ENCODE measurements at places on chromosomes 1 and 21.

DNA sequence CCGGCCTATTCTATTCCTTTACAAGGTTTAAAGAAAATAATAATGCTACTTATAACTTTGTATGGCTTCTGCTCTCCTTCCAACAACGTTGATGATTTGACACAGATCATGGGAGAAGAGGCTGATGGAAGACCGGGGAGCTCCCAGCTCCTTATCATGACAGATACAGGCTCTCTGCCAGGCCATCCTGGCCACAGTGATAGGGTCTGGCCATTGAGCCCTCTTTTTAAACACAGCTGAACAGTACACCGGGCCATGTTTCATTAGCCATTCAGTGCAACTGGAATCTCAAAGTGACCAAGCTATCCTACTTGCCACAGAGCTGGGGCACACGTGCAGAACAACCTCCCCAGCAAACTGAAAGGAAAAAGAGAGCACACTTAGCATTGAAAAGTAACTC, 34.9 kb downstream of the DNAJC11 start:
- DNase-seq = no peak

GRCh38 chr21:44765231-44766013, 36.2 kb downstream of the UBE2G2 start:
- no peak for DNase-seq

- DNase-seq = no peak
Measured at GRCh38 chr1:18764362-18764761, 95.1 kb downstream of the TAS1R2 start.

DNA sequence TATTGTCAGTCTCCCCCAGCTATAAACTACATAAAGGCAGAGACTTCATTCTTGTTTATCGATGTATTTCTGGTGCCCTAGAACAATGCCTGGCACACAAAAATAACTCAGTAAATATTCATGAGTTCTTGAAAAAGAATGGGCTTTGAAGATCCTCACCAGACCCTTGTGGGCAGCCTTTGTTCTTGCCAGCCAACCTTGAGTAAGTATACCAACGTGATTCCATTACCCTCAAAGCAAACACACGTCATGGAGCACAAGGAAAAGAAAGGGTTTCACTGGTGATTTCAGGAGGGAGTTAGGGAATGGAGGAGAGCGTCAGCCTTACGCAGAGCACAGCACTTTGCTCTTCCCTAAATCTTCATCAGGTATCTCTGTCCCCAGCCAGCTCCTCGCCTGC, 29.4 kb downstream of the NMNAT2 start:
- DNase-seq = no peak

DNA sequence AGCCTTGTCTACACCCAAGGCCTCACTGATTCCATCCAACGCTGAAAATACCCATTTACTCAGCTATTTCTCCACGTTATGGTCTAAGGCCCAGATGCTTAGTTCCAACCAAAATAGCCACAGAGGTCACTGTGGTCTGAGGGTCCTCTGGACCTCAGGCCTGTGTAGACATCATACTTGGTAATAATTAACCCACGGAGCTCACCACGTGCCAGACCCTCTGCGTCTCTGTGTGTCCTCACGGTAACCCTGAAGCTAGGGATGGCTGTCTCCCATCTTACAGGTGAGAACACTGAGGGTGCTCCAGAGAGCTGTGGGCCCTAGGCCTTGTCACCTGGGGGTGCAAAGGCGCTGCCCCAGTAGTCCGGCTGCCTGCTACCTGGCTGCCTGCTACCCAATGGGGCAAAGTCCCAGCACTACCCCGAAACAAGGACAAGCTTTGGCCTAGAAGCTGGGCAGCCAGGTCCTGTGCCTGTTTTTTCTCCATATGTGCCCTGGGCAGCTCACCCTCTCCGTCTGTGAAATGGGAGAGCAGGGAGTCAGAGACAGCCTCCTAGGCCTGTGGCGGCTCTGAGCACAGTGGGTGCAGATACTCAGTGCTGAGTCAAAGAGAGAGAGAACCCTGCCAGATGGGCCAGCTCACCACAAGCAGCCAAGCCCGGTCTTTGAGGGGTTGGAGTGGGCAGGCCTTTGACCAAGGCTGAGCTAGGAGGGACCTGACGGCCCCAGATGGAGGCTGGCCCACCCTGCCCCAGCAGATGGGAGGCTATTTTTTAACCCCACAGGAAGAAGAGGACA, 17.0 kb upstream of the RUNX3 start:
- DNase-seq = no peak

GRCh38 chr1:151377150-151377884, 4.8 kb upstream of the SELENBP1 start:
- no peak for DNase-seq

DNA sequence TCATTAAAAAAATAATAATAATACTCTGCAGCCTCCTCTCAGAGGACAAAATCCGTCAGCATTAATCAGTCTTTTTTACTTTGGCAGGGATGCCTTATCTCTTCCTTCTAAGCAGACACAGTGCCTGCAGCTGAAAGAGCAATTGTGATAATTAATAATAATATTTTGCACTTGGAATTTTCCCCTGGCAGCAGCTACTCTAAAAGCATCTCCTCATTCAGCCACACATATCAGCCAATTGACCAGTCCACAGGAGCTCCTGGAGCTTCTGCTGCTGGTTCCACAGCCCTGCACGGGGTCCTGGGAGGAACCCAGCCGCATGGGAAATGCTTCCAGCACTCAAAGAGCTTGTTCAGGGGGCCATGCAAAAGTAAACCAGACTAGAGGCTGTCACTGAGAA, 31.0 kb upstream of the VWA5B1 start:
- no peak for DNase-seq

DNA sequence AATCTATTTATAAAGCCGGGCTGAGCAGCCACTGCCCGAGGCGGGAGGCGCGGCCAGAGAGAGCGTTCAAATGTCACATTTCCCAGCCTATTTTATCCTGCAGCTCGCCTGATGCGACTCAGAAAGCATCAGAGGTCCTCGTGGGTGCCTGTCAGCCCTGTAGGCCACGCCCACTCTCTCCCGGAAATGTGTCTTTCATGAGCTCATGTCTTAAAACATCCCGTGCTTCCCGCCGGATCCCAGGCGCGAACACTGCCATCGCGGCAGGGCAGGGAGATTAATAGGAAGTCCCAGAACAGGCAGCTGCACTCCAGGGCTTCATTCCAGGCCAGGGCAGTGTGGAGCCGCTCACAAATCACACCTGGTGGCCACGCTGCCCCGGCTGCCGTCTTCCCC, 117.5 kb downstream of the PRDM16 start:
- no peak for DNase-seq

DNA sequence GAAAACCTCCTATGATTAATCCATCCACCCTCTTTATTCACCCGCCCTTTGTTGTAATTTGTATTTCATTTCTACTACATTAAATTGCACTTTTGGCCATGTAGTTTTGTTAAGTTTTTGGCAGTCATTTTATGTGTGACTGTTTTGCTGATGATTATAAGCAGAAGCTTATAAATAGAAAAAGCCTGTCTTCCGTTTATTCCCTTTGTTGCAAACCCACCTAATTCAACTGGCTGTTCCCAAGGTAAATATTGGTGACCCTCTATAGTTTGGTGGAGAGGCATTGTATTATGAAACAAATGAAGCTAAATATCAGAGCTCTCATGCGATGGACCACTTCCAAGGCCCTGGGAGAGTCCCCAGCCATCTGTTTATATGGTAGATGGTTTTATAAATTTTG, 36.7 kb upstream of the IGSF3 start:
- DNase-seq = no peak

GRCh38 chr1:246779561-246780175, 55.5 kb downstream of the SCCPDH start:
- DNase-seq = no peak

GRCh38 chr1:91763252-91763651, 122.7 kb downstream of the TGFBR3 start:
- no peak for DNase-seq

GRCh38 chr1:35058988-35059387, 20.2 kb upstream of the ZMYM1 start:
- no peak for DNase-seq

DNA sequence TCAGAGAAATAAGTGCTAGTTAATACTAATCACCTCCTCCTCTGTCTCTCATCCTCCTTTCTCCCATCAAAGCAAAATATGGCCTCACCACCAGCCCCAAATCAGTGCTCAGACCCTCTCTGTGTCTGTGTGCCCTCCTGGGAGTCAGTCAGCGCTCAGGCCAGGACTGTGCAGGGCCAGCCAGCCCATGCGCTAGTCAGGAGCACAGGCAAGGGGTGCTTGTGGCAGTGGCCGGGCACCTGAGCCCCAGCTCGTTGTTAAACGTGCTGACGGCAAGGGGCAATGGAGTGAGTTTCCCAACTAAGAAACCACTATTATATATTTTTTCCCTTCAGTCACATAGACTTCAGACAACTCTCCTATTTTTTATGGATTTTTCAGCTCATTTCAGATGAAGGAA, 19.2 kb upstream of the PGD start:
- no peak for DNase-seq

All from stimulated activated CD4-positive, alpha-beta T cell treated with anti-CD3 and anti-CD28 coated beads, Interleukin-2, amount 100 ng/mL, for 24 hours (primary cell).